ENCODE measurements at places on chromosomes 11 and 22. TPM values are rescaled to one million over a fixed set of nuclear protein-coding genes. Genes with fewer than 3 reads are reported as not detected.

Gene KIRREL3
- total RNA-seq: 0.15 TPM

Gene PGA3
- total RNA-seq: 1.3 TPM

Gene PGR
- total RNA-seq: 1.9 TPM

- no peak for DNase-seq
These were observed 319.3 kb downstream of the DCDC1 start for GRCh38 chr11:31050061-31050765.

DNA sequence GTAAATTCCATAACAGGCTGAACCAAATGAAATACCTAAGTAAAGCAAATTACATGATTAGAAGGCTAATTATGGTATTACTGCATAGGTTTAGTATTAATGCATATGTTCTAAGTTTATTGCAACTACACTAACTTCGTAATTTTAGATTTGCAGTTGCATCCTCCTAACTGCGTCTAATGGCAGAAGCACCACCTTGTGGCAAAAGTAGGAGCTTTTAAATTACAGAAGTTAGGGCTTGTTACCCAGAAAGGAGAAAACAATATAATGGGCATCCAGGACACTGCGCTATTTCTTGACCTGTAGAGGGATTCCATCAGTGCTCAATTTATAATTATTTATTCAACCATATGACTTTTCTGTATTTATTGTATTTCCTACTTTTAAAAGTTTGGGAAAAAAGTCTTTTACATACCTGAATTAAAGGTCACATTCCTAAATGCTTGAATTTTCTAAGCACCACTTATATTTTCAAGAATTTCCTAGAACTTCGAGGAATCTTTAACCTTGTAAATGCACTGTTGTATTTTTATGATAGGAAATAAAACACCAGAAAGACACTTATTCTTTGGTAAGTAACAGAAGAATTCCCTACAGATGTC is 16.3 kb upstream of the GPR83 start:
- DNase-seq: no peak

DNA sequence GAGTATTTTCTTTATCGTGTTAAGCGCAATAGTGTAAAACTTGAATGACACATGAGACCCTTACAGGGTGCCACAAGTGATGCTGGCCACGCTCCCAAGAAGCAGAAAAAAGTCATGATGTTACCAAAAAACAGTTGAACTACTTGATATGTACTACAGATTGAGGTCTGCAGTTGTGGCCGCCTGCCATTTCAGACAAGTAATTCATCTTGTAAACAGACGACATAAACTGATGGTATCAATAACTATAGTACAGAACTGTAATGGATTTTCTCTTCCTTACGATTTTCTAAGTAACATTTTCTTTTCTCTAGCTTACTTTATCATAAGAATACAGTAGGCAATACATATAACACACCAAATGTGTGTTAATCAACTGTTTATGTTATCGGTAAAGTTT is 5.5 kb downstream of the CD59 start:
- no peak for DNase-seq

- DNase-seq: no peak
These were observed 59.6 kb upstream of the ADORA2A start for GRCh38 chr22:24367841-24368240.

- no peak for DNase-seq
These were observed 45.9 kb downstream of the ARHGAP32 start for GRCh38 chr11:129146191-129146590.

GRCh38 chr11:17275400-17276235 is 921 bp upstream of the NUCB2 start:
- DNase-seq: no peak

DNA sequence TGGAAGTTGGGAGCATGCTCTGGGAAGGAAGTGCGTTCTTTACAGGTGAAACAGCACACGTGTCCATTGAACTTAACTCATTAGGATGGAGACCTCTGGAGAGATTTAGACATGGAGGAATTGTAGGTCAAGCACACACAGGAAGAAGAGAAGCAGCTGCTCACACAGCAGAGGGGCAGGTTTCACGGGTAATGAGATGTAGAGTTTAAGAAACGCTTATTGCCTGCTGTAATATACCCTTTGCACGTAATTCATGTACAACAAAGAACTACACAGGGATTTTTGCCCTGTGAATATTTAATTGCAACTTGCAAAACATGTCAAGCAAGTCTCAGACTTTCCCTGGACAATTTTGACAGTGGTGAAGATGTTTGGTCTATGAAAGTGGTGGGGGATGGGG is 508.0 kb downstream of the OPCML start:
- DNase-seq: no peak

- no peak for DNase-seq
These were observed 474 bp upstream of the CHADL start for GRCh38 chr22:41241133-41241676.

DNA sequence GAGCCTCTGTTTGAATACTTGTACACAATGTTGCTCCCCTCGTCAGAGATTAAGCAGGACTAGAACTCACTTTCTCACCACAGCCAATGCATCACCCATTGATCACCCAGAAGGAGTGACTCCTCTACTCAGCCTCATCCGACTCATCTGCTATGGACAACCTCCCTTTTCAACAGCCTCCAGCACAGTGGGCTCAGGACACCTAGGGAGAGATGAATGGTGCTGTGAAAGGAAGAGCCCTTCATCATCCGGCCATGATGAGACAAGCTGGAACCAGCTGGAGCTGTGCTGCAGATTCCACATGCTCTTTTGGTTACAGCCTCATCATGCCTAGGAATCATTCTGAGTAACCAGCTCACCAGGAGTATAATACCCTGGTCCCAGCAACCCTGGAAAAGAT is 15.5 kb downstream of the C11orf91 start:
- DNase-seq: no peak

All from lower lobe of right lung (tissue), 2 donors.